RCC 7860 (cell line): ENCODE measurements at places on chromosomes 16 and 17.

DNA sequence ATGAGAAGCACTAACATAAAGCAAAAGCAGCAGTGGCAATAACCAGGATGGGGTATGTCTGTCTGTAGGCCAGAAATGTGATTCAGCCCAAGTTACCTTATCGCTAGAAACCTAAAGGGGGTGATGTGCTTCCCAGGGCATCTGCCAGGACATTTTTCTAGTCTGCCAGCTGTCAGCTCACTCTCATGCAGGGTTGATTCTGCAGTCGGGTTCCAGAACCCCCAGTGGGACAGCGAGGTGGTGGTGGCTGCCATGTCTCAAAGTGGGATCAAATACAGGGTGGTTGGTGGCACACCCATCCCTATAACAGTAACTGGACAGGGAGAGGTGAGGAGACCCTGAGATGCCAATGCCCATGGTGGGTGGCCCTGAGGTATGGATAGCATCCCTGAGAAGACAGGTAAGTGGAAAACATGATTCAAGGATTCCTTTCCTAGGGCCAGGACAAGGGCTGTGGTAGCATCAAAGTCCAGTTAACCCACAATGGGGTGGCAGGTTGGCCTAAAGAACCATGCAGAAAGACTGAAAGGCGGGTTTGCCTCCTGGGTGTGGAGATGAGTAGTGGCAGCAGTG lies 84.3 kb downstream of the TNFRSF13B start:
- DNase-seq: no peak

DNA sequence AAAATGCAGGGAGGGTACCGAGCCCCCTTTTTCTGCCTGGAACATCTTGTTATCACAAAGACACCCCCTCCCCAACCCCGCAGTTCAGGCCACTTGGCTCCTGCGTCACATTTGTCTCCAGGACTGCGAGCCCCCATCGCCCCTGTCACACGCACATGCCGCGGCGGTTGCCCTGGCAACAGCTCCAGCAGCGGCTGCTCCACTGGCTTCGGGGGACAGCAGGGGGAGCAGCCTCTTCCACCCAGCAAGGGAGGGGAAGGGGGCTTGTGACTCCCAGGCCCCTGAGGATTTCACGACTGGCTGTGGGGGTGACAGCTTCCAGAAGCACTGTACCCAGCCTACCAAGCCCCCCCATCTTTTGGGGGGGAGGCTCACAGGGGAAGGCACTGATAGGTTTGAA lies 2.6 kb downstream of the BAIAP3 start:
- DNase-seq: no peak

- DNase-seq: no peak
These were observed 2.7 kb downstream of the PLEKHH3 start for GRCh38 chr17:42673885-42674754.

DNA sequence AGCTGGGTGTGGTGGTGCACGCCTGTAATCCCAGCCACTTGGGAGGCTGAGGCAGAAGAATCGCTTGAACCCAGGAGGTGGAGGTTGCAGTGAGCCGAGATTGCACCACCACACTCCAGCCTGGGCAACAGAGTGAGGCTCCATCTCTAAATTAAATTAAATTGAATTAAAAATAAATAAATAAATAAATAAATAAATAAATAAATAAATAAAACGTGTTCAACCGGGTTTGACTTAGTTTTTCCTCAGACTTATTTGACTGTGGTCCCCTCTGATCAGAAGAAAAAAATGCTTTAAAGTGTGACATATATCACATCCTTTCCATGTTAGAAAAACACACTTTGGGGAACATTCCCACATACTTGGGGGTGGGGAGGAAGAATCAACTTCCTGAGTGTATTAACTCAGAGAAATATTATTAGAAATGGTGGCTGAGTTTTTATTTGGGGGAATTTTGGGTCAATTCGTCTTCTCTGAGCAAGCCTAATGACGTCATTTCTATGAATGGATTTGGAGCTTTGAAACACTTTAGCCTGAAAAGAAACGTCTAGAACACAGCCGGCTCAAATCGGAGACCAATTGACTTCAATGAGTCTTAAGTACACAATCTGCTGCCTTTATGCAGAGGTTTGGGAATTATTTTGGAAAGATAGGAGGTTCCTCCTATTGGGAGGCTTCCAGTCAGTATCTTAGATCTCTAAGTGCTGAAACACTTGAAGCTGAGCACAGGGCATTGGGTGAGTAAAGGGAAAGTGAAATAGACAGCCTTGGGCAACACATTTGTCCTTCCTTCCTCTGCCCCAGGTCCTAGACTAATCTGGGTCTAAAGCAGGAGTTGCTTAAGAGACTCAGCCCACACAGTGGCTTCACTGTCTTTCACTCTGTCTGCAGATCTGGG lies 132.6 kb downstream of the PITPNC1 start:
- no peak for DNase-seq

GRCh38 chr17:2863204-2863603 lies 67.0 kb downstream of the RAP1GAP2 start:
- no peak for DNase-seq
